Foreskin keratinocyte (primary cell): ENCODE measurements at places on chromosomes 4 and X. TPM values are rescaled to one million over a fixed set of nuclear protein-coding genes. Genes with fewer than 3 reads are reported as not detected.
A peak's percentile ranks its signal among the peaks of the same experiment; 100 is the strongest.

The TMEM271 gene
- not detected in 2 replicates for total RNA-seq

DNA sequence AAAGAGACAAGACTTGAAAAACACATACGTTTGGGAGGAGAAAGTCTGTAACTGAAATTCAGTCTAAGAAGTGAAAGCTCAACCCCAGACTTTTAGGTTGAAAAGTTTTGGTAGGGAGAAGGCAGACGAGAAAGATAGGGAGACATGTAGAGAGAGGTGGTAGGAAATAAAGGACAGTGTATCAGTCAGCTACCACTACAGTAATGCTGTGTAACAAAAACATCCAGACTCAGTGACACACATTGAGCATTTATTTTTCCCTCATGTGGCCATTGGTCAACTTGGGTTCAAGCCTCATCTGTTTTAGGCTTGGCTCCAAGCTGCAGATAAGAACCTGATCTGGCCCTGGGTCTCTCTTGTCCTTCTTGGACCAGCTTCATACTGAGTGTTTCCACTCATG lies 26.9 kb downstream of the CCKAR start:
- no peak for DNase-seq

The SRP72 gene
- 120 and 122 TPM in 2 replicates for total RNA-seq

The SPANXN4 gene
- total RNA-seq = not detected in 2 replicates

The AMBN gene
- not detected in 2 replicates for total RNA-seq

- no peak for DNase-seq
These were observed 1822.2 kb downstream of the STIM2 start for GRCh38 chr4:28682847-28683246.

DNA sequence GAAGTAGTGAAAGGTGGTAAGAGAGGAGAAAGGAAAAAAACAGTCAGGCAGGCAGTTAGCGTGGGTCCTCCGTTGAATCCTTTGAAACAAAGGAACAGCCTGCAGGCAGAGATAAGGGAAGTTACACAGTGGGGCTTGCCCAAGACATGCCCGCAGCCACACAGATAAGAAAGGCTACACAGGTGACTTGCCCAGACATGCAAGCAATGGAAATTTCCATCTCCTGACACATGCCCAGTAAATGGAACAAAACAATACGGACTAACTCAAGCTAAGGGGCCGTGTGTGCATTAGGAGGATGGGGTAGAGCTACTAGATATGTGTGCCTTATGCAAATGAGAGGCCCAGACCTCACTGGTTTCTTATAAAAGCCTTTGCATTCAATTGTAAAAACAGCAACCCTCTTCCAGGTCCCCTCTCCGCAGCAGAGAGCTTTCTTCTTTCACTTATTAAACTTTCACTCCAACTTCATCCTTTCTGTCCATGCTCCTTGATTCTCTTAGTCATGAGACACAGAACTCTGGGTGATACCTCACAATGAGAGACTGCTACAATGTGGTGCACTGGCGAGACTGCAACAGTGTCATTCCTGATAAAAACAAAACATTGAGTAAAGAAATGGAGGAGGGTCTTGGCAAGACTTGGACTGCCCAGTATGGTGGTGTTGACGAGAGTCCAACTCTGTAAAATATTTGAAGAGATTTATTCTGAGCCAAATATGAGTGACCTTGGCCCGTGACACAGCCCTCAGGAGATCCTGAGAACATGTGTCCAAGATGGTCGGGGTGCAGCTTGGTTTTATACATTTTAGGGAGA lies 997.4 kb upstream of the PRKX start:
- DNase-seq = peak; percentile 80

DNA sequence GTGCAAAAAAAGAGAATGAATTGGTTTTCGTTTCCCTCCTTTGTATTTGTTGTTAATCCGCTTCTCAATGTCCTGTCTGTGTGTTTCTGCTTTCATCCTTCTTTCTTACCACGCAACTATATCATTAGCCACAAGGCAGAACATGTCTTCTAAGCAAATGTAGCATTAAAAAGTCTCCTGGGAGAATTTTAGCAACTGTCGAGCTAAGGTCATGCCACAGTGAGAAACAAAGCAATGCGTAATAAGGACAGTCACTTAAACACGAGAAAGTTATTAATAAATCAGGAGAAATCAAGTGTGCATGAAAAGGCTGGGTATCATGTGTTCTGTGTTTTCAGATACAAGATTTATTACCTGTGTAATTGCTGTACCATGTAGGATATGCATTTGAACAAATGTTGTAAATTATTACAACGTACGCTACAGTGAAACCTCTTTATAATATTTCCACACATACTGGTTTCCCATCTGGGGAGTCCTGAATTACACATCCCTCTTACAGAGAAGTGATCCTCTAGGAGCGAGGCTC lies 890.8 kb downstream of the TRIML1 start:
- DNase-seq = no peak

The AIMP1 gene
- 39.6 and 40.8 TPM in 2 replicates for total RNA-seq

DNA sequence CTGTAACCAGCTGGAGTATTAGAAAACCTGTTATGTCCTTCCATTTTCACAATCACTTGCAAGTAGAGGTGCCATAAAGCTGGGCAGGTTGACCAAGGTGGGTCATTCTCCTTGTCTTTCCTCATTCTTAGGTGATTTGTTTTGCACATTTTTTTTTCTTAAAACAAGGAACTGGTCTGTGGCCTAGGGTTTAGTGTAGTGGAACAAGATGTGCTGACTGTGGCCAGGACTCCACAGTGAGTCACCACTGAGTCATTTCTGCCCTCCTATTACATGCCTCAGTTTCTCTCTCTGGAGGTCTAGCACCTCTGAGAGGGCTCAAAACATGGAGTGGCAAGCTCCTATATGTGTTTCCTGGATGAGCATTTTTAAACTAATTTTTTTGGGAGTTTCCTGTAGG lies 355.9 kb downstream of the GPM6A start:
- DNase-seq = no peak

The SOX3 gene
- not detected in 2 replicates for total RNA-seq

- DNase-seq = no peak
These were observed 417.4 kb downstream of the CCSER1 start for GRCh38 chr4:90544532-90545045.

The IL3RA gene
- total RNA-seq = not detected in 2 replicates

The FGF2 gene
- 2.3 and 2.5 TPM in 2 replicates for total RNA-seq
